ENCODE measurements at places on chromosomes 13 and 19. TPM values are rescaled to one million over a fixed set of nuclear protein-coding genes. Genes with fewer than 3 reads are reported as not detected.

The RASL11A gene
- total RNA-seq, result 13.4 TPM

The B3GLCT gene
- 15.8 TPM for total RNA-seq

The SLC46A3 gene
- 4.9 TPM for total RNA-seq

The NXNL1 gene
- not detected for total RNA-seq

GRCh38 chr13:32124743-32125142 is 93.2 kb downstream of the FRY start:
- DNase-seq, result no peak

DNA sequence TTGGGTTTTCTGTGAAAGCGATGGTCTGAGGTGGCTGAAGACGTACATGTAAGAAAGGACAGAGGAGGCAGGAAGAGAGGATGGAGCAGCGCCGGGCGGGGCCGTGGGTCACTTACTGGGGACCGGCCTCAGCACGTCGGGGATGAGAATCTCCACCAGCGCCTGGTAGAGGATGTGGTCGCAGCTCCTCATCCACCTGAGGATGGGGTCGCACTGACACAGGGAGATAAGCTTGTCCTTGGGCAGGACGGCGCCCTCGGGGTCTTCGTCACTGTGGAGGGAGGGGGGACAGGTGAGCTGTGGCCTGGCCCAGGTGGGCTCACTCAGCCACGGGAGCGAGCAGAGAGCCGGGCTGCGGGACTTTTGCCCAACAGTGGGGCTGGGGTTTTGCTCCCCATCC is 29.0 kb upstream of the RANBP3 start:
- DNase-seq, result no peak

GRCh38 chr13:54016542-54016941 is 987.9 kb downstream of the OLFM4 start:
- DNase-seq, result no peak

- DNase-seq, result peak; percentile 67
Measured at GRCh38 chr19:42281146-42281826, 12.2 kb downstream of the CIC start.

DNA sequence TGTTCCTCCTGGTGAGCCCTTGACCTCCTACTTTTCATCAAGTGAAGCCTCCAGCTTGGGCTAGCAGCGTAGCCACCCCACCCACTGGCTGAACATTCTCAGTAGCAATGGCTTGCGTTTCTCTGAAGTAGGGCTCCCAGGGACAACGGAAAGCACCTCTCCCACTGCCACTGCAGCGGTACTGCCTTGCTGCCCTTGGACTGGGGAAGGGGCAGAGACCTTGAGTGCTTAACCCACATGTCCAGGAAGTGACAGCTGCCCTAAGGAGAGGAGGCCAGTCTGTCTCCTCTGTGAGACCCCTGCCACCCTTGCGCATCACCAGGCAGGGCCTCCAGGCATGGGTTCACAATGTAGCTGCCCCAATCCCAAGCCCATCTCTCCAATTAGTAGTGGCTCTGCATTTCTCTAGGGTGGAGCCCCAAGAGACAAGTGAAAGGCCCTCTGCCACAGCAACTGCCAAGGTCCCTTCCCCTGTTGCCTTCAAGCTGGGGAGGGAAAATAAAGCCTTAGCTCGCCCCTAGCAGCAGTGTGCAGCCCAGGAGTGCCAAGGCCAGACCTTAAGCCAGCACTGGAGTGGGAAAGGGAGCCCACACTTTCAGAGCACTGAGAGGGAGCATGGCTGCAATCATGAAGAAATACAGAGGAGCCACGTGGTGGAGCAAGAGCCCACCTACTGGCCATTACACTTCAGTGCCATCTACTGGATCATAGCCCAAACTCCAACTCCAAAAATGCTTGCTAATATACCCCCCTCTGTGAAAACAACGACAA is 175.9 kb upstream of the TRPC4 start:
- peak; percentile 55 for DNase-seq

DNA sequence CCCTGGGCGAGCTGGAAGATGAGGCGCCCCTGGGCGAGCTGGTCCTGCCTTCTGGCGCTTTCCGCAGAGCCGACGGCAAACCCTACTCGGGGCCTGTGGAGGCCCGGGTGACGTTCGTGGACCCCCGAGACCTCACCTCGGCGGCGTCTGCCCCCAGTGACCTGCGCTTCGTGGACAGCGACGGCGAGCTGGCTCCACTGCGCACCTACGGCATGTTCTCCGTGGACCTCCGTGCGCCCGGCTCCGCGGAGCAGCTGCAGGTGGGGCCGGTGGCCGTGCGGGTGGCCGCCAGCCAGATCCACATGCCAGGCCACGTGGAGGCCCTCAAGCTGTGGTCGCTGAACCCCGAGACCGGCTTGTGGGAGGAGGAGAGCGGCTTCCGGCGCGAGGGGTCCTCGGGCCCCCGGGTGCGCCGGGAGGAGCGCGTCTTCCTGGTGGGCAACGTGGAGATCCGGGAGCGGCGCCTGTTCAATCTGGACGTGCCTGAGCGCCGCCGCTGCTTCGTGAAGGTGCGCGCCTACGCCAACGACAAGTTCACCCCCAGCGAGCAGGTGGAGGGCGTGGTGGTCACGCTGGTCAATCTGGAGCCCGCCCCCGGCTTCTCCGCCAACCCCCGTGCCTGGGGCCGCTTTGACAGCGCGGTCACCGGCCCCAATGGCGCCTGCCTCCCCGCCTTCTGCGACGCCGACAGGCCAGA is 6.3 kb downstream of the CILP2 start:
- no peak for DNase-seq

GRCh38 chr13:95604556-95604915 is 40.0 kb downstream of the DZIP1 start:
- no peak for DNase-seq

DNA sequence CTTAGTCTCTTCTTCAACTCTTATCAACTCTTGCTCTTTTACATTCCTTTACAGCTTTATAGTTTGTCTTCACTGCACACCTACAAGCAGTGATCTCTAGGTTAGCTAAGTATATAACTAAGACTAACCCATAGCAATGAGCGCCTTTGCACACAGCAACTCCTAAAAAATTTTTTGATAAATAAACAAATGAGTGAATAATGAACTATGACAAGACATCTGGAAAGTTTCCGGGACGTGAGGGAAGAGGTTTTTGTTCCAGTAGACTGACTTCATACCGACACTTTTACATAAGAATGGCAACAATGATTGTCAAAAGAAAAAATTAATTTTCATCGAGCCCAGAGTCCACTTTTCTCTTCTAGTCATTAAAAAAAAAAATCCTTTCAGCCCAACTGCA is 98.3 kb downstream of the ELF1 start:
- no peak for DNase-seq

DNA sequence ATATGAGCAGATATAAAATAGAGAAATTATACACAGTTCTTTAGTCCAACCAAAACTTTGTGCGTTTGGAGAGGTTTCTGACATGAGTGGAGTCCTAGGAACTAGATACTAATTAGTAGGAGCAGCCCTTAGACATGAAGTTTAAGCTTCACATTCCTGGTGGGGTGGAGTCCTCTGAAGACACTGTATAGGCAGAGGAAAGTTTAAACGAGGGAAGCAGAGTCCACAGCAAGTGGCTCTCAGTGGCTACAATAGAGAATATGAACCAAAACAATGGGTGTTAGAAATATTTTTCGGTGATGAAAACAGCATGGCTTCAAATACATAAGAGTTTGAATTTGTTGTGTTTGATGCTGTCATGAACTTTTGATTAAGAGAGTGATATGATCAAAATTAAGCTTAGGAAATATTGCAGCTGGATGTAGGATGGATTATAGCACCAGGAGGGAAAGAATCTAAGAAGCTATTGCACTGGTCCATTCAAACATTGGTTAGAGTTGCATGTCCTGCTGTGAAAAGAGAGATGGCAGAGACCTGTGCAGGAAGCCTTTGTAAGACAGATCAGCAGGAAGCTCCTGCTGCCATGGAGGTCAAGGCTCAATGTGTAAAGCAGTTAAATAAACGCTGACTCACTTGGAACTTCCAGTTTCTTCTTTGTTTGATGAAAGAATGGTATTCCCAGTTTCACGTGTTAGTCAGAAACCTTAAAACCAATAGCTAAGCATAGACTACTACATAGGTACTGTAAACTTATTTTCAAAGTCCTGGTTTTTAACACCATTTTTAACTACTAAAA is 175.2 kb downstream of the TDRD3 start:
- DNase-seq, result peak; percentile 88

DNA sequence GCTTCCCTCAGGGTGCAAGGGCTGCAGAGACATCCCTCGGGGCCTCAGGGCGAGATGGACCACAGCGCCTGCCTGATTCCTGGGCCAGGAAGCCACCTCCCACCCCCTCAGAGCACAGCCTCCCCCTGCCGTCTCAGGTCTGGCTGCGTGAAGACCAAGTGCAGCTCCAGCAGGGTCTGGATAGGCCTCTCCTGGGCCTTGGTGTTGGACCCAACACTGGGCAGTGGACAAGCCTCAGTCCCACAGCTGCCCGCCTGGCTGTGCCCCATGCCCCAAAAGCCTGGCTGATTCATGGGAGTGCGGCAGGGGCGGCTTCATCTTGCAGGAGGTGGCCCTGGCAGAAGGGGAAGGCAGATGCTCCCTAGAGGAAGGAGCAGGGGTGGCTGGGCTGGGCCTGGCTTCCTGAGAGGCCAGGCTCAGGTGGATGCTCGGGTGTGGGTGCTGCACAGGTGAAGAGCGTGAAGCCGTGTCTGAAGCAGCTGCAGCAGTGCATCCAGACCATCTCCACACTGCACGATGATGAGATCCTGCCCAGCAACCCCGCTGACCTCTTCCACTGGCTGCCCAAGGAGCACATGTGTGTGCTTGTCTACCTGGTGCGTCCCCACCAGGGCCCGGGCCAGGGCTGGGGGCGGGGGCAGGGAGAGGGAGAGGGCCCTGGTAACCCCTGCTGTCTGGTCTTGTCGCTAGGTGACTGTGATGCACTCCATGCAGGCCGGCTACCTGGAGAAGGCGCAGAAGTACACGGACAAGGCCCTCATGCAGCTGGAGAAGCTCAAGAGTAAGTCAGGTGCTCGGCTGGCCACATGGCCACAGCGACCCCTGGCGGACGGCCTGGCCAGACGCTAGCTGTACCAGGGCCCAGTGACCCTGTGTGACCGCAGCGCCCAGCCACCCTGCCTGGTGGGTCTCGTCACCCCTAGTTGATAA is 21.7 kb downstream of the MAU2 start:
- DNase-seq, result peak; percentile 54

GRCh38 chr13:65710514-65710913 is 1519.6 kb downstream of the PCDH9 start:
- no peak for DNase-seq

DNA sequence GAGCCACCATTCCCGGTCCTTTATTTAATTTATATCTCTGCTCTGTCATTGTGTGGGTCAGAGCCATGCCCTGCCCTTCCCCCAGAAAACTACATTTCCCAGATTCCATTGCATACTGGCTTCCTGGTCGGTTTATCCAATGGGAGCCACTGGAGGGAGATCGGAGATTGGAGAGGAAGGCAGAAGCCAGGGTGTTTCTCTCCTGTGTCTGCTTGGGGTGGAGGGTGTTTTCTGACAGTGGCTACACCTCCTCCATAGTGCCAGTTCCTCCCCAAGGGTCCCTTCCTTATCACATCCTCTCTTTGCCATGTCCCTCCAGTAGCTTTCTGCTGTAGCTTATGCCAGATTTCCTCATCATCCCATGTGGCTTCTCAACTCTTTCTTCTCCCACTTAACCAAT is 19.0 kb downstream of the OLFM2 start:
- peak; percentile 51 for DNase-seq

GRCh38 chr19:40355975-40356680 is 7.6 kb downstream of the PLD3 start:
- DNase-seq, result no peak

- DNase-seq, result no peak
Measured at GRCh38 chr19:54162241-54162805, 2.8 kb upstream of the LENG1 start.

- no peak for DNase-seq
Measured at GRCh38 chr13:88862095-88862620, 1191.0 kb downstream of the SLITRK5 start.

GRCh38 chr19:55649268-55650125 is 1.5 kb downstream of the CCDC106 start:
- DNase-seq, result no peak

DNA sequence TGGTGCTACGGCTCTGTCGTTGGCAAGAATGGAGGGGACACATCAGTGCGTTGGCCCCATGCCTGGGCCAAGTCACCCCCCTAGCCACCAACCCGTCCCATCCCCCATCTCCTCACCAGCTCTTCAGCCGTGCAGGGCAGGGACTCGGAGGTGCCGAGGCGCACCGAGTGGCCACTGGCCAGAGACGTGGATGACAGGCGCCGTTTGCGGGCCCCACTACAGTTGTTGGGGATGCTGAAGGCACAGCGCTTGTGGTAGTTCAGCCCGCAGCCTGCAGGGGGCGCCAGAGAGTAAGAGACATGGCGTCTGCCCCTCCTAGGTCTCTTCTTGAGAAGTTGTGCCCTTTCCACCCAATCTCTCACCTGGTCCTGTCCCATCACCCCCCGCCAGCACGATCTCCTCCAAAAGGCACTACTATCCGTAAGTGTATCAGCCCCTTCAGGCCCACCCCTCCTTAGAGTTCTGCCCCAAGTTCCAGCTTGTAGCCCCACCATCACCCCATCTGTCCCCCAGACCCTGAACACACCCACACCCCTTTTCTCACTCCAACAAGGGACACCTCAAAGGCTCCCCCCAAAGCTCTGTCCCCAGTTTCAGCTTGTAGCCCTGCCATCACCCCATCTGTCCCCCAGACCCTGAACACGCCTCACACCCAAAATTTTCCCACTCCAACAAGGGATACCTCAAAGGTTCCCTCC is 12.4 kb downstream of the PRKD2 start:
- peak; percentile 46 for DNase-seq

DNA sequence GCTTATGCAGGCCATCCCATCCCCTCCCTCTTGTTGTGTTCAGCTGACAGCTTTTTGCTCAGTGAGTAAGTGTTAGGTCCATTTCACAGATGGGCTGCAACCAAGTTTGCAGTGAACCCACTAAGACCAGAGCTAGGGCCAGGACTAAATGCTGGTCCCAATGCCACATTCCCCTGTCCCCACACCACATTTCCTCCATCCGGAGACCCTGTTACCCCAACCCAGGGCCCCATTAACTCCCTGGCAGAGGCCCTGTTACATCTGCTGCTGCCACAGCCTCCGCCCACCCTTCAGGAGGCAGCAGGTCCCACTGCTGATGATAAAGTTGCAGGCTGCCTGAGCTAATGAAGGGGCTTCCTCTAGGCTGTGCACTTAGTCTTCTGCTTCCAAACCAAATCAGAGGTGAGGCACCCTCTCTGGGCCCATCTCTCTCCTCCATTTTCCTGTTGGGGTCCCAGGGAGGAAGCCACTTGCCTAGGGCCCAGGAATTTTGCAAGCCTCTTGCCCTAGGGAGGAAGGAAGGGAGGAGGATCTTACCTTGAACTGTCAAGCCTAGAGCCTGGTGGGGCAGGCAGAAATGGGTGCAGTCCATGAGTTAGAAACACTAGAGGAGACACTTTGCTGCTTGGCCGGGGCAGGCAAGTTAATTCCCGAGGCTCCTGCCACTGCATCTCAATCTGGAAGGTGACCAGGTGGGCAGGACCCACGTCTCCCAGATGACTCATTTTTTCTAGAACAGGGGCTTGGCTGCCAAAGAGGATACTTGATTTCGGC is 3.4 kb upstream of the USF2 start:
- DNase-seq, result no peak

GRCh38 chr13:31769575-31769974 is 30.2 kb downstream of the RXFP2 start:
- no peak for DNase-seq

All from HT1080 (cell line).